AG20443 (cell line): ENCODE measurements at places on chromosomes 16 and 17.
A peak's percentile ranks its signal among the peaks of the same experiment; 100 is the strongest.

GRCh38 chr17:18027280-18027679, 11.7 kb downstream of the ATPAF2 start:
- DNase-seq = no peak

DNA sequence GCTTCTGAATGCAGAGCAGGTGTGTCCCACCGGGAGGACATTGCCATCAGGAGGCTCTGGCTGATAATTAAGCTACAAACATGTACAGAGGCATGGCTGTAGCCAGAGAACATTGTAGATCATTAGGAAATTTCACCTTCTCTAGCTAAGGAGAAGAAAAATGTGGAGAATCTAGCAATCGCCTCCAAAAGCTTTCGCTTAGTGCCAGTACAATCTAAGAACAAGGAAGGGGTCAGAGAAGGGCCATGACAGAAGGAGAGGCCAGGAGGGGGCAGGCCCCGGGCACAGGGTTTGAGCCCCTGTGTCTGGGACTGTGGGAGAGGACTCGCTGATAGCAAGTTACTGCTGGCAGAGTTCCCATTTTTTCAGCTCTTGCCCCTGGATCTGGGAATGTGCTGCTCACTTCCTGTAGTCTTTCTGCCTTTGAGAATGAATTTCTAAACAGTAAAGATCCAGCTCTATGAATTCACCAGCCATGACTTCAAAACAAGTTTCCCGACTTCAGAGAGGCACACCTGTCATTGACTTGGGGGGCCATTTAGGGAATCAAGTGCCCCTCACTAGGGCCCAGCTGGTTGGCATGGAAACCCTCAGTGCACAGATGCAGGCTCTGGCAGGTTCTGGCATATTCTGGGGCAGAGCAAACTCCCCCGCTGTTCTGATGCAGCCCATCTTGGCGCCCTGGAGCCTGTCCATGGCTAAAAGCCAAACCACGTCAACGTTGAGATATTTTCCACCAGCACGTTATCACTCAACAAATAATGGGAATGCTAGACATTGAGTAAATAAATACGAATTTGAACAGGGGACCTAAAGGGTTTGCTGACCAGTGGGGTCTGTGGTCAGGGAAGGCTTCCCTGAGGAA, 59.5 kb upstream of the CACNG4 start:
- DNase-seq = no peak

DNA sequence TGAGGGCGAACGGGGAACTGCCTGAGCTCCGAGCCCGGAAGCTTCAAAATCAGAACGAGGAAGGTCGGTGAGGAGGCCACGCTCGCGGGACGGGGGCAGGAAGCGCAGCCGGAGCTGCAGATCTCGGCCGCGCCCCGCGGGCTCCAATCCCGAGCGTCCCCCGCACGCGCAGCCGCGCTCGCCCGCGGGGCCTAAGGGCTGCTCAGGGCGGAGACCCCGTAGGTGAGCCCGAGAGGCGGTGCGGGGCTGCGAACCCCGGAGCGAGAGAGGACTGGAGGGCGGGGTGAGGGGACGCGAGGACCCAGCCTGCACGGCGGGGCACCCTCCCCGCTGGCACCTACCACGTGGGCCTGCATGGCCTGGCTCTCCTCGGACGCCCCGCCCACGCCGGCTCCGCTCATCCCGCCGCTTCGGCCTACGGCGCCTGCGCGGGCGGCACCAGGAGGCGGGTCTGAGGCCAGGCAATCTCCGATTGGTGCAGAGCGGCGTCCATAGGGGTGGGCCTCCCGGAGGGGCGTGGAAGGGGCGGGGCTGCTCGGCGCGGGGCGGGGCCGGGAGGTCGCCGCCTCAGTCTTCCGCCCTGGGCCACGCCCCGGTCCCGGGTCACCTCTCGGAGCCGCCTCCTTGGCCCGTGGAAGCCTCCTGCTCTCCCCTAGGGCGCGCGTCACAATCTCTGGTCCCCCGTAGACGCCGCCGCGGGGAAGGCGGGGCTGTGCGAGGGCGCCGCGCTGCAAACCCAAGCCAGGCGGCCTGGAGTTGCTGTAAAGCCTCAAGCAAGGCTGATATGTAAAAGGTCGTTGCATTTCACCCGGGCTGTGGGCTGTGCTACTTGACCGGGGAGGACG, 27.8 kb upstream of the METRNL start:
- peak; percentile 100 for DNase-seq

GRCh38 chr17:81298991-81299738, 4.1 kb upstream of the SLC38A10 start:
- DNase-seq = no peak

DNA sequence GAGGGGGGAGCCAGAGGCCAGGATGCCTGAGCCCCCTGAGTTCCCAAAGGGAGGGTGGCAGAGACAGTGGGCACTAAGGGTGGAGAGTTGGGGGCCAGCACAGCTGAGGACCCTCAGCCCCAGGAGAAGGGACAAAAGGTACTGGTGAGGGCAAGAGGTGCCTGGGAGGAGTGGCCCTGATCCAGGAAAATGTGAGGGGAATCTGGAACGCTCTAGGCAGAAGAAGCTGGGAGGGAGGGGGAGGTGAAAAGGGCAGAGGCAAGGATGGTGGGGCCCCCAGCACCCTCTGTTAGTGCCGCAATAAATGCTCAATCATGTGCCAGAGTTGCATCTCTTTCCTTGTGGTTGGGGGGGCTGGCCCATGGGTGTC, 1.1 kb downstream of the TCAP start:
- DNase-seq = no peak

DNA sequence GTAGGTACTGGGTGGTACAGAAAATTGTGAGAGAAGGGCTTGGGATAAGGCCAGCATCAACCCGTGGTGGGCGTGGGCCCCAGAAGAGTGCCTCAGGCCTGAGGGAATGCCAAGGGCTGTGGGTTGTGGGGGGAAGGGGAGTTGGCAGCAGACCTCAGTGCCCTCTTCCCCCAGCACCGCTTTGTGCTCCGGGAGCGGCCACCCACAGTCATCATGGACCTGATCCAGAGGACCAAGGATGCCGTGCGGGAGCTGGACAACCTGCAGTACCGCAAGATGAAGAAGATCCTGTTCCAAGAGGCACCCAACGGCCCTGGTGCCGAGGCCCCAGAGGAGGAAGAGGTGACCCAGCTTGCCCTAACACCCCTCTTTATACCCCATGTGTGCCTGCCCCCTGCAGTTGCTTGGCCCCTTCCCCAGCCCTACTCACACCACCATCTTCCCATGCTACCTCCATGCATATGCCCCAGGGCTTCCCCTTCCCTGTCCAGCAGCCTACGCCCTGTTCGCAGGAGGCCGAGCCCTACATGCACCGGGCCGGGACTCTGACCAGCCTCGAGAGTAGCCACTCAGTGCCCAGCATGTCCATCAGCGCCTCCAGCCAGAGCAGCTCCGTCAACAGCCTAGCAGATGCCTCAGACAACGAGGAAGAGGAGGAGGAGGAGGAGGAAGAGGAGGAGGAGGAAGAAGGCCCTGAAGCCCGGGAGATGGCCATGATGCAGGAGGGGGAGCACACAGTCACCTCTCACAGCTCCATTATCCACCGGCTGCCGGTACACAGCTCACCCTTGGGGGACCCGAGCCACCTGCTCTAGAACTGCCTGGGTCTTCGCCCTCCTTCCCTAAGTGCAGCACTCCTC, 9.1 kb downstream of the TAOK2 start:
- no peak for DNase-seq

DNA sequence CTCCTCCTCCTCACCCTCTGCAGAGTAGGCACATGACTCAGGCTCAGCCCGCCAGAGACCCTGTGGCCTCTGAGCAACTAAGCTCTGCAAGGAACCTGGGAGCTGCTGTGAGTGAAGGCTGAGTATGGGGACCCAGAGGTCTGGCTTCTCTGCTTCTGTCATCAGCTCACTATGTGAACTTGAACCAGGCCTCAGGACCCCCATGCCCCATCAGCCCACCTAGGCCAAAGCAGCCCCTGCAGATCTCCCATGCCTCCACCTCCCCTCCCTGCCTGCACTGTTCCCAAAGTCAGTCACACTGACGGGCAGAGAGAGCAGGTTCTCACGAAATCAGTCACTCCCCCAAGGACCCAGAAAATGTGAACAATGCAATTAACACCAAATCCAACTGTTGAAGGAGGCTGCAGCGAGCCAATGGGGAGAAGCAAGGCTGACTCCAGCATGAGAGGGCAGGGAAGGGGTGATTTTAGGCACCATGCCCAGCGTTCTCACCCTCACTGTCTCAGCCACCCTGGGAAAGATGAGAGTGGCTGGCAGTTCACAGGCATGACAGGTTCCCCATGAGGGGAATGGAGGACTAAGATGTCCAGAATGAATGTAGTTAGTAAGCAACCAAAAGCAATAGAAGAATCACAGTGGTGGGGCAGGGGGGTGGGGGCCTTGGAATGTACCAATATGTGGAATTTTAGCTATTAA, 60.6 kb downstream of the BEAN1 start:
- DNase-seq = no peak

GRCh38 chr17:8629371-8630226, 926 bp downstream of the MYH10 start:
- DNase-seq = peak; percentile 59

DNA sequence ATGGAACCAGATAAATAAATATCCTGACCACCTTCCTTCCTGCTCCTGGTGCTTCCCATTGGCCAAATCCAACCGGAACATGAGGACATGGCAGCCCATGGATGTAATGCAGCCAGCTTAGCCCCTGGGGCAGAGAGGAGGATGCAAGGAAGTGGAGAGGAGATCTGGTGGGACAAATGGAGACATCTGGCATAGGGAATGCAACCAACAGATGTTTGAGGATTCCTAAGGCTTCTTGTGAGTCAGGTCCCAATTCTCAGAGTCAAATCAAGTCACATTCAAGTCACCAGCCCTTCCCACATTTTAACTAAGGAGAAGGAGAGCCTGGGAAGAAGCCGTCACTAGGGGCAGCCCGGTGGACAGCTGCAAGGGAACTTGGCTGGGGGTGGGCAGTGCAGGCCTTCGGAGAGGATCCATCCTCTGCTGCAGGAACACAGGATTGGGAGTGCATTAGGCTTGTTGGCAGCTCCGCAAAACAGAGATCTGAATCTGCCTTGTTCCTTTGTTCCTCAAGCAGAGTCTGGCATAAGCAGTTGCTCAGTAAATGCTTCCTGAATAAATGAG, 62.8 kb upstream of the HS3ST2 start:
- DNase-seq = no peak

GRCh38 chr17:58789160-58789559, 33.5 kb downstream of the PPM1E start:
- DNase-seq = no peak

- peak; percentile 35 for DNase-seq
Measured at GRCh38 chr17:77323413-77324171, 182.8 kb downstream of the SEC14L1 start.

DNA sequence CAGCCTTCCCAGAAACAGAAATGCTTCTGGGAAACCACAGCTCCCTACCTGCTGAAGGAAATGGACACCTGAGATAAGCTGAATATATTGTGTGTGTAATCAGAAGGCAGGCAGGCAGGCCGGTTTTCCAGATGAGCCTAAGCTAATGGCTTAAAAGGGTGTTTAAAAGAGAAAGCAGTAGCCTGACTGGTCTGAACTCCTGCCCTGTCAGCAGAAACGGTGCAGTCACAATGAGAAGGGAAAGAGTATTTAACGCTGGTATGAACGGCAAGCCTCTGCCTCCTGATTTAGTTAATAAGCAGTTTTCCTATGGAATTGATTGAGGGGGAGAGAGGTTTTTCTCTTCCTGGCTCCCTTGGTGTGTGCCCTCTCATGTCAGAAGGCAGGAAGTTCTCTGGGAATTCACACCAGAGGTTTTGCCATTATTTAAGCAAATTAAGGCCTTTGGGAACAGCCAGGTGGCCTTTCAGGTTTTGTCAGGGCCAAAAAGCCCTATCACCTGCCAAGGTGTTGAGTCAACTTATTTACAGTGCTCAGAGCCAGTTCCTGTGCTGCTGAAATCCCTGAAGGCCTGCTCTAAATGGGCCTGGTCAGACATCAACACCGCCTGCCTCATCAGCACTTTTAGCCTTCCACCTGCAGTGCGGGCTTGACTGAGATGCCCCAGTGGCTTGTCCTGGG, 41.6 kb downstream of the CDH1 start:
- DNase-seq = no peak

GRCh38 chr17:7290685-7291084, 3.8 kb downstream of the YBX2 start:
- peak; percentile 3 for DNase-seq

- DNase-seq = no peak
Measured at GRCh38 chr17:61406971-61407911, 7.6 kb downstream of the TBX2 start.

DNA sequence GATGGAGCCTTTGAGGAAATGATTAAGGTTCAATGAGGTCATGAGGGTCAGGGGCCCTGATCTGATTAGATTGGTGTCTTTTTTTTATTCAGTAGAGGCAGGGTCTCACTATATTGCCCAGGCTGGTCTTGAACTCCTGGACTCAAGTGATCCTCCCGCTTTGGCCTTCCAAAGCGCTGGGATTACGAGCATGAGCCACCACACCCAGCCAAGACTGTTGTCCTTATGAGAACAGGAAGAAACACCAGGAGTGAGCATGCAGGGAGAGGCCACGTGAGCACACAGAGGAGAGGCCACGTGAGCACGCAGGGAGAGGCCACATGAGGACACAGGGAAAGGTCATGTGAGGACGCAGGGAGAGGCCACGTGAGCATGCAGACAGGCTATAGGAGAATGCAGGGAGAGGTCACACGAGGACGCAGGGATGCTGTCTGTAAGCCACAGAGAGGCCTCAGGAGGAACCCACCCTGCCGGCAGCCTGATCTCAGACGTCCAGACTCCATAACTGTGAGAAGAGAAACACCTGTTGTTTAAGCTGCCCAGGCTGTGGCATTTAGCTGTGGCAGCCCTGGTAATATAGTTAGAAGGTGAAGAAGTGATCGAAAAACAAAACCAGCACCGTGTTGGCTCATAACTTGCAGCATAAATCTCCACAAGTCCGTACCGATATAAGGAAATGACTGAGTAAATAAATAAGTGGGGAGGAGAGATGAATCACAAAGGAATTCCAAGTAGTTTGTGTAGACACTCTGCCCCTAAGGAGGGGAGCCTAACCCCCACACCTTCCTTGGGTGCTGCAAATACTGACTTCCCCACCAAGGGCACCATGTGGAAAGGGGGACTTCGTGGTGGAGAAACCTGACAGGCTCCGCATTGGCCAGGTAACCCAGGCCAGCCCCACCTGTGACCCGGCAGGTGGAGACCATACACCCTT, 14.6 kb upstream of the CSNK1D start:
- DNase-seq = no peak

- no peak for DNase-seq
Measured at GRCh38 chr16:85900027-85900792, 1.2 kb downstream of the IRF8 start.
